ENCODE measurements at places on chromosomes 7 and 10. TPM values are rescaled to one million over a fixed set of nuclear protein-coding genes. Genes with fewer than 3 reads are reported as not detected.

Gene PCBD1
- total RNA-seq, result 21.6 TPM

Gene AFAP1L2
- total RNA-seq, result 0.26 TPM

Gene IDI2
- total RNA-seq, result not detected

Gene EVX1
- total RNA-seq, result not detected

Gene CAV1
- total RNA-seq, result 273 TPM
